NCI-H69 (cell line): ENCODE measurements at places on chromosomes 4 and X.

- no peak for DNase-seq
Observed at GRCh38 chr4:70000711-70001110, 4.9 kb downstream of the STATH start.

- DNase-seq = no peak
Observed at GRCh38 chr4:101753721-101754120, 36.8 kb upstream of the BANK1 start.

DNA sequence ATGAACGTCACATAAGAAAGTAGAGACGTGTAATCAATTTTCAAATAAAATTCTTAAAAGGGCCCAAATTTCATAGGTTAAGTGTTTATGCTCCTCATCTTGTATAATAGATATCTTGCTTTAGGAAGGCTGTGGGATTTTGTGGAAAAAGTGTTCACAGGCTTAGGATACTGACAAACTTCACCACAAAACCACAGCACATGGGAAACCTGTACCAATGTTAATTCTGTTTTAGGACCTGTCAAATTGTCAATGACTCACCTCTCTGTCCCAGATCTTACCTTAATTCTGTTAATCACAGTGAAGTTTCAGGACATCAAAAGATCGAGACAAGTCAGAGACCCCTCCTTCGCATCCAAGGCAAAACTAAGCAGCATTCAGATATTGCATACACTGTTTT, 24.2 kb downstream of the FGFBP1 start:
- no peak for DNase-seq

DNA sequence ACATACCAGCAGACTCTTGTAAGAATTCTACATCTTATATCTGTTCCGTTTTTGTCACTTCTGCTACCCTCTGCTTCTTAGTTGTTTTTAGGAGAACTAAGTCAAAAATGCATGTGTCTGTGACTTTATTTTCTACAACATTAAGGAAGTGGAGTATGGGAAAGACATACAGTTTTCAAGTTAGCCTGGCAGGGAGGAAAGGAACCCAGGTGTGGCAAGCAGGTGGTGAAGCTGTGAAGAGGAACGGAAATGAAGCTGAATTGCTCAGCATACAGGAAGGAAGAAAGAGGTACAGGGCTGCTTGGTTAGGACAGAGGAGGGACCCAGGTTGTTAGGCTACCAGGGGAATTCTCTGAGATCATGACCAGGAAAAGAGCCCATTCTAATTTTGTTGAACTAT, 9.4 kb downstream of the GPRIN3 start:
- peak; percentile 83 for DNase-seq

DNA sequence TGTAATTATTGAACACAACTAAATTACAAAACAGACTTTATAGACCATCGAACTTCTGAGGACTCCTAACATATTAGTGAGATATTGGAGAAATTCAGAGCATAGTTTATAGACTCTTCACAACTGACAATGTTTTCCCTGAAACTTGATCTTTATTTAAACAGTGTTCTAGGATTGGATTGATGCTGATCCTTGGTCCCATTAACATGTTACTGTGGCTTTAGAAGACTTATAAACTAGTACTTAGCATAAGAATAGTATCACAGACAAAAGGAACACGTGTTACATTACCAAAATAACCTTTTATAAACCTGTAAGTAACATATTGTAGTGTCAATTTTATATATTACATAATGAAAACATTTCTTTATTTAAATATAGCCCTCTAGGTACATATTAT, 689.6 kb downstream of the CCSER1 start:
- peak; percentile 9 for DNase-seq

DNA sequence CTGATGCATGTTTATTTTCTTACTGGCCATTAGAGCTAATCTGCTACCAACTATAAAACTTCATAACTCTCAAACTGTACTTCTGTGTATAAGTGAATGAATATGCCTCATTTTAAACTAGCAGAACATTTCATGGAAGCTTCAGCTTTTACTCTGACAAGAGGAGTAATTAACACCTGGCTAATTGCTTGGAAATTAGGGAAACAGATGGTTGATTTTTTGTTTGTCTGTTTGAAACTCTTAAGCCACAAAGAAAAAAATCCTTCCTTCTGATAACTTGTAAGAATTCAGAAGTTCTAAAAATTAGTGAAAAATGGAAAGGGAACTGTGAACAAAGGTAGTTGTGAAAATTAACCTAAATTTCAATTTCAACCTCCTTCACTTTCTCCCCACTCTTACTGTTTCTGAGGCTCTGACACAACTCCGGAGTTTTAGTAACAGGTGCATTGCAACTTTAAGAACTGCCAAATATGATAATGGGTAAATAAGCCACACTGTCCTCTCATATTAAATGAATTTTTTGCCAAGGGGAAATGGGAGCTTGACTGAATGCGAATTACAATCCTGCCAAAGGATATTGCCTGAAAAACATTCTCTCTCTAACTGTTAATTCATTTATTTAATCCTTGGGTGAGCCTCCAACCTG, 1.0 kb downstream of the EGF start:
- DNase-seq = no peak

DNA sequence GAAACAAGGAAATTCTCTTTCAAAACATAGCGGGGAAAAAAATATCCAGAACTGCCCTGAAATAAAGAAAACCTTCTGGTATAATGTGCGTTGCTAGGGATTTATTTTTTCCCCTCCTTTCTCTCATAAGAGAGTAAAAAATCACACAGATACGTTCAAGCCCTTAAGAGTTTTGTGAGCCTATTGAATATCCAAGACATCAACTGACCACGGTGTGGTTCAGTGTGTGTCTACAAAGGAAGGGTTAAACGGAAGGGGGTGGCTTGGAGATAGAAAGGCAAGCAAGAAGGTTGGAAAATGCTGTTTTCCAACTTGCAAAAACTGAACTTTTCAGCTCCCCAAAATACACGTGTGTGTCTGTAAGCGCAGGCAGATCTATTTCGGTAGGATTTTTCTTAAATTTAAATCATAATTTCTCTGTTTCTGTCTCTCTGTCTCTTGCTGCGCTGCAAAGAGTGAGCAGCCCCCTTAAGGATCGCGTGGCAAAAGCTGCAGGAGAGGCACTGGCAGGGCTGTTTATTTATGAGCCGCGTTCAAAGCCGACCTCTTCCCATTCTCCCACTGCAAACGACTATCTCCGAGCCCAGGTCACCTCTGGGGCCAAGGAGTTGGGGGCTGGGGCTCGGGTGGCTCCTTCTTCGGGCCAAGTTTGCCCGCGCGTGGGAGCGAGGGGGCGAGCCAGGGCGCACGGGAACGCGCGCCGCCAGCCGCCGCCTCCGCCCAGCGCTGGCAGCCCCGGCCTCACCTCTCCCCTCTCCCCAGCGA, 492 bp upstream of the SLIT2 start:
- peak; percentile 60 for DNase-seq

DNA sequence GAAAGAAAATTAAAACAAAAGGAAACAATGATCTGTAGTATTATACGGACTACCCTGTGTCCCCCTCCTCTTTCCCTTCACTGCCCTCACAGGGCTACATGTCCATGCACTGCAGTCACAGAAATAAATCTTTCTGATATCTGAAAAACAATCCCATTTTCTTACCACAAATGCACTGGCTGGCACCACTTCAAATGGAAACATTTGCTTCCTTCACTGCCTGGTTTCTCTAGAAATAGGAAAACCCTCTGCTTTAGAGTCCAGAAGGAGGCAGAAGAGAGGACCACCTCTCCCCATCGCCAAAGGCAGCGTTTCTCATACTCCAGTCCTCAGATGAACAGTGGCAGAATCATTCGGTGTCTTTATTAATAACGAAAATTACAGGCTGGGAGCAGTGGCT, 98.2 kb downstream of the GRIA3 start:
- DNase-seq = no peak

- DNase-seq = no peak
Observed at GRCh38 chrX:57380026-57380796, 93.7 kb downstream of the FAAH2 start.

- DNase-seq = no peak
Observed at GRCh38 chr4:171007618-171008390, 805.4 kb upstream of the GALNTL6 start.

DNA sequence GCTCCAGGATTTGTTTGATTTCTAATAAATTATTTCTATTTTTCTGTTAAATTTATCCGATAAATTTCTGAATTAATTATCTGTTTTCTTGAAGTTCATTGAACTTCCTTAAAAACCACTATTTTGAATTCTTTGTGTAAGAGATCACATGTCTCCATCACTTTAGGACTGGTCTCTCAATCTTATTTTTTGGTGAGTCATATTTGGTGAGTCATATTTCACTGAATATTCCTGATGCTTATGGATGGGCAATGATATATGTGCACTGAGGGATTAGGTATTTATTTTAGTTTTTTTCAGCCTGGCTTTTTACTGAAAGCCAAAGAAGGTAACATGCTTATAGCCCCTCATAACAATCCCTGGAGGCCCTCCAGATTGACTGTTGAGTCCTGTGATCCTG, 48.5 kb upstream of the IL15 start:
- no peak for DNase-seq

- no peak for DNase-seq
Observed at GRCh38 chr4:148954011-148954749, 512.0 kb upstream of the NR3C2 start.
